ENCODE measurements at places on chromosomes 1 and 21. TPM values are rescaled to one million over a fixed set of nuclear protein-coding genes. Genes with fewer than 3 reads are reported as not detected.

Gene CD5L
- not detected for total RNA-seq

- no peak for DNase-seq
These were observed 28.4 kb downstream of the EDARADD start for GRCh38 chr1:236422517-236422876.

- DNase-seq = no peak
These were observed 7.5 kb upstream of the CDC14A start for GRCh38 chr1:100344774-100345173.

DNA sequence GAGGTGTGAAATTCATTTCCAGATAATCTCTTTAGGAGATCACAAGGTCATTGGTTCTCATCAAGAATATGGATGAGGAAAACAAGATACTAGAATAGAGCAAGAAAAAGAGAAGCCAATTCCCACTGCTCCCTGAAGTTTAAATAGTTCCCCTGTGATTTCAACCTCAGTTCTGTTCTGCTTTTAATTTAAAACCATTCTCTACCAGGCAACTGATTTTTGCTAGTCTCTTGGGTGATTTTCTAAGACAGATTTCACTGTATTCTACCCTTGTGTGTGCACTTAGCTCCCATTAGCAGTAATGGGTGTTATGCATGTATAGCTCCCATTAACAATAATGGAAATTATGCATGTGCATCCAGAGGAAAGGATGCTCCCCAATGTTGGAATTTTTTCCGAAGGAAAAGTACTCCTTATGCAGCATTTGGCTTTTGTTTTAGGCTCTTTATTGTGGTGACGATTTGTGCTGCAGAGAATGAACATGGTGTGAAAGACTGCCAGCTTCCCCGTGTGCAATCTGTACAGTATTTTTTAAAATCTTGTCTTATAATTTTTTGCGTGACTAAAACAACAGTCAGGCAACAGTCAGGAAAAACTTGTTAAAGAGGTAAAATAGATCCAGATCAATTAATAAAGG is 144.0 kb upstream of the ZRANB2 start:
- no peak for DNase-seq

DNA sequence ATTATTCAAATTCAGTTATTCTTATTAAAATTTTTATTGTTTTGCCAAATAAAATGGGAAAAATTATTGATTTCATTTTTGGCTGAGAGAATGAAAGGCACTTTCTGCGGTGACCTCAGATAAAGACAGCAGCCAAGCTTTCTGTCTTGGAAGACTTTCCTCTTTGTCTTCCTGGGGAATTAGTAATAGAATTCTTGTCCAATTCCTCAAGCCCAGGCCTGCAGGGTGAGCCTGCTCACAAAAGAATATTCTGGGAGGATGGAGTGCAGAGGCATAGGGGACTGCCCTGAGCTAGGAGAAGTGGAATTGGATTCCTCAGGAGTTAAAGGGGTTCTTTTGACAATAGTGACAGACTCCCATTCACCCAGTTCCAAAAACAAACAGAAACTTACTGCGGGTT is 614.5 kb upstream of the ADGRL2 start:
- DNase-seq = no peak

GRCh38 chr1:17816511-17816910 is 61.4 kb downstream of the ACTL8 start:
- no peak for DNase-seq

GRCh38 chr1:233299450-233299849 is 3.9 kb upstream of the PCNX2 start:
- no peak for DNase-seq

DNA sequence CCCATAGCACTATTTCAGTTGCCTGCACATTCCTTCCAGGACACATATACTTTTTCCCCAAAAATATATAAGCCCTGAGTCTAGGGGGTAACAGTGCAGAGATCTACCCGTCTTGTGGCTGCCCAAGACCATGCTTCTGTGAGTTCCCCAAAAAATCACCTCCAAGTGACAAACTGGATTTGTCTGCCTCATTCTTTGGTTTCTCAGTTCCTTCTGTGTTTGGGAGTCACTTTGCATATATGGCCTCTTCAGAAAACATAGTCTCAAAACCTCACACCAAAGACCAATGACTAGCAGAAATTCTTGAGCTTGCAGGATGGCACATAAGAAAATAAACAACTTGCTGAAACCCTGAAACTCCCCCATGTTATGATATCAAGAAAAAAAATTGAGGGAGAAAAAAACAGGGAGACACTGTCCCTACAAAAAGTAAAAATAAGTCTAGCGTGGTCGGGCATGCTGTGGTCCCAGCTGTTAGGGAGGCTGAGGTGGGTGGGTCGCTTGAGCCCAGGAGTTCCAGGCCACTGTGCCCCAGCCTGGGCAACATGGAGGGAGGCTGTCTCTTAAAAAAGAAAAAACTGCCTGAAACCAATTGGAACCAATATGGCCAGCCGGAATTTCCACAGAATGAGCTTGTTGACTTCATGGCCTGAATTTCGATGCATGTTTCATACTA is 8.0 kb downstream of the JMJD4 start:
- DNase-seq = no peak

- DNase-seq = no peak
These were observed 10.9 kb upstream of the ATAD3B start for GRCh38 chr1:1460540-1461130.
